Omental fat pad (tissue), 4 donors: ENCODE measurements at places on chromosomes 12 and 14. TPM values are rescaled to one million over a fixed set of nuclear protein-coding genes. Genes with fewer than 3 reads are reported as not detected.

The SLC17A8 gene
- total RNA-seq, result not detected

The LRTM2 gene
- not detected for total RNA-seq

The ANO4 gene
- total RNA-seq, result 0.56 TPM

The BATF gene
- 12.5 TPM for total RNA-seq

The SLC41A2 gene
- total RNA-seq, result 59.3 TPM

The NR1H4 gene
- not detected for total RNA-seq

The SERPINA3 gene
- 209 TPM for total RNA-seq

The HELB gene
- 5.0 TPM for total RNA-seq

The KRT81 gene
- total RNA-seq, result not detected

The INHBC gene
- not detected for total RNA-seq

The AJUBA gene
- 9.2 TPM for total RNA-seq

The RND1 gene
- total RNA-seq, result 4.7 TPM

The B3GNT4 gene
- not detected for total RNA-seq

The PROX2 gene
- not detected for total RNA-seq

The CCDC175 gene
- total RNA-seq, result not detected

The CEBPE gene
- total RNA-seq, result not detected

The CLSTN3 gene
- total RNA-seq, result 45.7 TPM

The PAPLN gene
- 15.4 TPM for total RNA-seq

The PRDM4 gene
- total RNA-seq, result 45.3 TPM

The STYK1 gene
- total RNA-seq, result not detected

The GPX2 gene
- total RNA-seq, result not detected

The ADGRD1 gene
- total RNA-seq, result 65.3 TPM

The HOTAIR gene
- not detected for total RNA-seq

The PDE3A gene
- 13.9 TPM for total RNA-seq

The NPFF gene
- not detected for total RNA-seq

The TMEM63C gene
- total RNA-seq, result 0.13 TPM

The MEG3 gene
- 121 TPM for total RNA-seq

The ZFHX2 gene
- total RNA-seq, result 1.8 TPM

The SYT1 gene
- total RNA-seq, result 0.72 TPM

The CNTN1 gene
- 1.1 TPM for total RNA-seq

The TEX52 gene
- not detected for total RNA-seq

The LMNTD1 gene
- total RNA-seq, result not detected

The CEP128 gene
- 4.6 TPM for total RNA-seq

The OLR1 gene
- total RNA-seq, result 51.2 TPM

The IRAK3 gene
- 136 TPM for total RNA-seq

The PTPN21 gene
- 19.7 TPM for total RNA-seq

The USP44 gene
- 3.6 TPM for total RNA-seq

The DAO gene
- total RNA-seq, result not detected

The NFATC4 gene
- total RNA-seq, result 23.5 TPM

The SLC5A8 gene
- 0.12 TPM for total RNA-seq

The ZNF26 gene
- 14.5 TPM for total RNA-seq

The TAS2R20 gene
- 4.6 TPM for total RNA-seq

The IL26 gene
- not detected for total RNA-seq

The ZC2HC1C gene
- total RNA-seq, result 1.1 TPM

The LMO3 gene
- total RNA-seq, result 63.9 TPM

The CLEC7A gene
- 24.1 TPM for total RNA-seq
